ENCODE measurements at places on chromosomes 1 and 21.

GRCh38 chr1:109910963-109911798 lies 532 bp downstream of the CSF1 start:
- peak; percentile 34 for DNase-seq

- DNase-seq: no peak
Observed at GRCh38 chr1:8925960-8926359, 19.7 kb upstream of the CA6 start.

GRCh38 chr1:31596737-31597097 lies 20.4 kb downstream of the TINAGL1 start:
- DNase-seq: no peak

- no peak for DNase-seq
Observed at GRCh38 chr1:27958513-27958912, 1.3 kb upstream of the XKR8 start.

DNA sequence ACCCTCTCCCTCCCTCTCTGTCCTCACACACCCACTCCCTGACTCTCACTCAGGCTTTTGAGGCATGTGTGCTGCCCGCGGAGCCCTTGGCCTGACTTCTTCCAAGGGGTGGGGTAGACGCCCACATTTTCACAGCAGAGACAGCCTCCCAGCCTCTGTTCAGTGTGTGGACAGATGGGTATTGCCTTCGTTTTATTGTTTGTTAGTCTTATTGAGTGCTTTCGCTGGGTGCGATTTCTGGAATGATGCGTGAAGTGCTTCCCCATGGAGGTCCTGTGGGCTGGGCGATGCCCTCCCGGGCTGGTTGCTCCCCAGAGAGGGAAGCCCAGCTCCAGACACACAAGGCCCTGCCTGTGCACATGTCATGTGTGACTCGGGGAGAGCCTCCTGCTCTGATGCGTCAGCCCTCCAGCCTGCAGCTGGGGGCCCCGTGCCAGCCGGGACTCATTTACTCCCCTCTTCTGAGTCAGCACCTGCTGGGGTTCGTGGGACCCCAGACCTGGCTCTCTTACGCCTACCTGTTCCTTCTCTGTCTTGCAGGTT lies 14.7 kb downstream of the PDXK start:
- no peak for DNase-seq

GRCh38 chr21:45901061-45901690 lies 80.4 kb upstream of the COL6A1 start:
- DNase-seq: no peak

GRCh38 chr1:233394860-233395717 lies 67.6 kb downstream of the MAP3K21 start:
- peak; percentile 35 for DNase-seq

- DNase-seq: no peak
Observed at GRCh38 chr1:6270401-6270800, 9.5 kb upstream of the GPR153 start.

GRCh38 chr21:42636520-42637266 lies 16.7 kb upstream of the PDE9A start:
- no peak for DNase-seq

DNA sequence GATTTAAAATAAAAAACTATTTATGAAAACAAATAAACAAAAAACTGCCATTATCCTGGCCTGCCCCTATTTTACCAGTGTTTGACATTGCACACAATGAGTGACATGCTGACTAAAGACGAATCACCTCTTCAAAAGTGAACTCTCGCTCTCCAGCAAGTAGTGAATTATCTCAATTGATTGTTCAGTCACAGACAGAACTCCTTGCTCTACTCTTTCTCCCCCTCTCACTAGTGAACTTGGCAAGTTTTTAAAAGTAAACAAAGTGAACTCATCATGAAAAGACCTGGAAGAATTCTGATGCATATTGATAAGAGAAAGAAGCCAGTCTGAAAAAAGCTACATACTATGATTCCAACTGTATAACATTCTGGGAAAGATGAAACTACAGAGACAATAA lies 4.7 kb upstream of the C1orf52 start:
- DNase-seq: no peak

GRCh38 chr21:14469641-14470040 lies 76.5 kb downstream of the SAMSN1 start:
- no peak for DNase-seq

DNA sequence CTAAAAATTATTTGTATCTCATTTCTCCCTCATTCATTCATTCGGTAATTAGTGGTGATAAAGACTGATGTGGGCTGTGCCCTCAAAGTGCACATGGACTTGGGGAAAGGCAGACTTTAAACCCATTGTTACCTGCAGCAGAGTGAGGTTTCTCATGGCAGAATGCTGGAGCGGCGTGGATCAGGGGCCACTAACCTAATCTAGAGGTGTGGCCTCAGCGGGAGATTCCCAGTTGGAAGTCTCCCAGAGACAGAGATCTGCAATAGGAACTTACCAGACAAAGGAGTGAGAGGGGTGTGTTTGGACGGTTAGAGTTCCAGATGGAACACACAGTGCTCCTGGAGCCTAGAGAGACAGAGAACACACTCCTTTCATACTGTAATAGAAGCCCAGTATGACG lies 73.5 kb downstream of the VPS26C start:
- no peak for DNase-seq

DNA sequence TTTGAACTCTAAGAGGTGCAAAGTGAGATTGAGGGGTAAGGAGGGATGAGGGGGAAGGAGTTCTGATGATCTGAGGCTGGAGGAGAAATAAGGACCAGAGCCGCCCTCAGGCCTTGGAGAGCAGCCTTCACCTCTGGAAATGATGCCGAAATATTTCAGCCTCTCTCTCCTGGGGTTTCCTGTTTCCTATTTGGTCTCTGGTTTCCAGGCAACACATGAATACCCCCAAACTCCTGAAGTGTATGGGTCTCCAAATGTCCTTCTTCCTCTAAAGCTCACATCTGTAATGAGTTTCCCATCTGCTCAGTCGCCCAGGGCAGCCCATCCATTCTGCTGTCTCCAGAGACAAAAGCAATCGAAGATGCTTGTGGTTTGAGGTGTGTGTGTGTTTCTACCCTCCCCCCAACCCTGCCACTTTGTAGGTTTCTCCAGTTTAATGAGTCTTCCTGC lies 52.0 kb upstream of the FAM20B start:
- DNase-seq: no peak

- no peak for DNase-seq
Observed at GRCh38 chr21:46374761-46375389, 50.9 kb downstream of the PCNT start.

DNA sequence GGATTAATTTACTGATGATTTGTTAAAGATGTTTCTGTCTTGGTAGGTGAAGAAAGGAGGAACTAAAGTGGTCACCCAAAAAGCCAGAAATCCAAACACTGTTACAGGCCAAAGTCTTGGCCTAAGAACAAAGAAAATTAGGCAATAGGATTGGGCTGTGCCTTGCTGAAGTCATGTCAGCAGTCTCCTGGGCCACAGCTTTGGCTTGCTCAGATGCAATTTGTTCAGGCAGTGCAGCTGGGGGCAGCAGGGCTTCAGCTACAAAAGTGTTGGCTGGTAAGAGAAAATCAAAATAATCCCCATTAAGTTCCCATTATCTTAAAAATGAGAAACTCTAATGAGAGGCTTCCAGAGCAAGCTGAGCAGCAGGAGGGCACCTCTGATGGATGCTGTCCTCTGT lies 14.0 kb upstream of the RAP1A start:
- DNase-seq: no peak

GRCh38 chr1:20496241-20496661 lies 10.2 kb upstream of the CAMK2N1 start:
- peak; percentile 76 for DNase-seq

- DNase-seq: peak; percentile 76
Observed at GRCh38 chr1:156052862-156053767, 483 bp downstream of the UBQLN4 start.

GRCh38 chr1:111569913-111570312 lies 49.7 kb upstream of the RAP1A start:
- no peak for DNase-seq

Measured in activated naive CD4-positive, alpha-beta T cell treated with anti-CD3 and anti-CD28 coated beads for 36 hours (primary cell).